ENCODE measurements at places on chromosomes 6 and 20.

GRCh38 chr6:35476004-35476403 is 7.8 kb downstream of the RPL10A start:
- DNase-seq: no peak

- DNase-seq: no peak
Measured at GRCh38 chr6:122407712-122408111, 8.3 kb downstream of the HSF2 start.

- no peak for DNase-seq
Measured at GRCh38 chr6:165662041-165662748, 846 bp downstream of the PDE10A start.

DNA sequence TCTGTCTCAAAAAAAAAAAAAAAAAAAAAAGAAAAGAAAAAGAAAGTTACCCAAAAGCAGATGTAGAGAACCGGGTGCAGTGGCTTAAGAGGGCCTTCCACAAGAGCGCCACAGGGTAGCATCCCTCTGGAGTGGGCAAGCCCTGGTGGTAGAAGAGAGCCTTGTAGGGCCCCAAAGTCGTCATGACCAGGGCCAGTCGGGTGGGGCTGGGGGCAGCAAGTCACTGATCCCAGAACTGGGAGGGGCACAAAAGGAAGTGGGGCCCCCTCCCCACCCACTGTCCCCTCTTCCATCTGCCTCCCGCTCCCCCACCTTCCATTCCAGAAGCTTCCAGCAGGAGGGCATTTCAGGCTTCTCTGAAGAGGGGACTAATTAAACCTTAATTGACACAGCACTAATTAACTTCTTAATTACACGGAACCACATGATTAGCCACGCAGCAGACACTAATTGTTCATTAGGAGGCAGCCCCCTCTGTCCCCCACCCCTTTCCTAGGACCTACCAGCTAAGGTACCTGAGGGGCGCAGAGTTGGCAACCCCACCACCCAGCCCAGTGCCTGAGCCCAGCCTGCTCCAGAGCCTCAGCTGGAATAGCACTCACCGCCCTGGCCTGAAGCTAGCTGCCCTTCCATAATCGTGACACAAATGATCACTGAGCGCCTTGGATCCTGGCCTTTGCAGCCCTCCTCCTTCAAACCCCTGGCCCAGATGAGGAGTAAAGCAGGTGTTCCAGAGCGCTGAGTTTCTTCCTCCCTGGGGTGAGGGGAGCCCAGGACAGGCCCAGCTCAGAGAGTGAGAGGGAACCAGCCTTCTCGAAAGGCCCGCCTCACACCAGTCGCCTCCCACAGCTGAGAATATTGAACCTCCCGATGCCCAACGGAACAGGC is 34.8 kb downstream of the MDFI start:
- DNase-seq: no peak

- DNase-seq: no peak
Measured at GRCh38 chr20:41098703-41099250, 38.6 kb upstream of the PLCG1 start.

DNA sequence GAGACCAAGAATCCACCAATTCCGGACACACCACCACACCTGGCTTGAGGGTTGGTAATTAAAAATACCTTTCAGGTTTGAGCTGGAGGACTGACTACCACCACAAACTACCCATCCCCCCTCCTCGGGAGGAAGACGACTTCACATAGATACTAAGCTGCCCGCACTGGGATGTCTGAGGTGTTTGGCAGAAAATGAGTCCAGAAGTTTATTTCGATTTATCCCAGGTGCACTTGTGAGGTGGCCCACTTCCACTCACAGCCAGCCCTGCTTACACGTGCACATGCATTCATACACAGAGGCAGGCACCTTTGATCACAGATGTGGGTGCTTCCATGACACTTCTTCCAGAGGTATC is 187.1 kb downstream of the ID4 start:
- no peak for DNase-seq

- DNase-seq: no peak
Measured at GRCh38 chr6:170152989-170153388, 137.9 kb downstream of the DLL1 start.

DNA sequence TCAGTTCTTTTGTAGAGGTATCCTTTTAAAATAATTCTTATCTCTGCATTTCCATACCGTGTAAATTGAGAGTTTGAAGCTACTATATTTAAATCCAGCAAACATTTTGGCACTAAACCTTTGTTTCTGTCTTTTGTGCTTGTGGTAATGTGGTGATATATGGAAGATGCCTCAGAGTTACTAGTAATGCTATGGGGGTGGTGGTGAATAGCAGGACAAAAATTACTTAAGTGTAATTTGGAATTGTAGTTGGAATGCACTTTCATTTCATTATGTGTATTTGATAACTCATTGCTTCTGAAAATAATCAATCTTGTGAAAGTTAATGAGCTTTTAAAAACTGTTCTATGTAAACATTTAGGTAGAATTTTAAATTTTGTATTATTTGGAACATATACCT is 404.5 kb downstream of the PHF3 start:
- DNase-seq: no peak

- DNase-seq: no peak
Measured at GRCh38 chr6:167998215-167998614, 744 bp downstream of the KIF25 start.

- no peak for DNase-seq
Measured at GRCh38 chr6:52022675-52023074, 64.7 kb downstream of the PKHD1 start.

GRCh38 chr6:13302751-13303667 is 25.3 kb downstream of the TBC1D7 start:
- DNase-seq: no peak

DNA sequence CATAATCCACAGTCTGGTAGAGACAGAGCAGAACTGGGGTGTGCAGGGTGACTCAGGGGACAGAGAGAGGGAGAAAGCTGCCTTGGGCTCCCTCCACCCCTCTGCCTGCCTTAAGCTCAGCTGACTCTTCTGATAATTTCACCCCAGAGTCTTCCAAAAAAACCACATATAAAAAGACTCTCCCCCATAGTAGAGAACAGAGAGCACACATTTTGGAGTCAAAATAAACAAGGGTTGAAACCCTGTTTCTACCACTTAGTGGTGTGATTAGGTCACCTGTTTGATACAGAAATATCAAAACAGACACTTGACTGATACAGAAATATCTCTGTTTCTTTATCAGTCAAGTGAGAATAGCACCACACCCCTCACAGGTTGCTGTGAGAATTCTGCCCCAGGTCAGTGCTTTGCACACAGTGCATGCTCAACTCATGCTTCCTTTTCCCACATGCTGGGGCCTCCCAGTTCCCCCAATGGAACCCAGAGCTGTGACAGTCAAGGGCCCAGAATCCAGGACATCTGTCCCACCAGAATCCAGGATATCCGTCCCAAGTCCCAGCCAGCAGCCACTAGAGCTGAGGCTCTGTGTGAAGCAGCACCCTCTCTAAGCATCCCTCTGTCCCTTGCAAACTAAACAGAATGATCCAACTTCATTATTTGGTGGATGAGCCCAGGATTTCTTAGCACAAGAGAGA is 1.2 kb downstream of the TREML2 start:
- no peak for DNase-seq

- DNase-seq: no peak
Measured at GRCh38 chr6:138492113-138492512, 7.2 kb downstream of the NHSL1 start.

DNA sequence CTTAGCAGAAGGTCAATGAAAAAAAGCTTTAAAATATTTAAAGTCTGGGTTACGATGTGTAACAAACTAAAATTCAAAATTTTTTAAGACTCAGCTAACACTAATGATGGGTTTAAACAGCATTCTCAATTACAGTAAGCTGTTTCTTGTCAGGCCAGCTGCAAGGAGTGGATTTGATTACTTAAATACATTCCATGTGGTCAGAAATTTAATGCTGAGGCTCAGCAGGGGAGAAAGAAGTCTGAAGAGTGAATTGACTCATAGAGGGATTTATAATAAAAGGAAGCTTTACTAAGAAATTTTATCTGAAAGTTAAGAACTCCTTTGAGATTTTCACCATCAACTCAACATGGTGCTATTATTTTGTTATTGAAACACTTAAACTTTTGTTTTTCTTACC is 398.6 kb downstream of the KHDRBS2 start:
- no peak for DNase-seq

DNA sequence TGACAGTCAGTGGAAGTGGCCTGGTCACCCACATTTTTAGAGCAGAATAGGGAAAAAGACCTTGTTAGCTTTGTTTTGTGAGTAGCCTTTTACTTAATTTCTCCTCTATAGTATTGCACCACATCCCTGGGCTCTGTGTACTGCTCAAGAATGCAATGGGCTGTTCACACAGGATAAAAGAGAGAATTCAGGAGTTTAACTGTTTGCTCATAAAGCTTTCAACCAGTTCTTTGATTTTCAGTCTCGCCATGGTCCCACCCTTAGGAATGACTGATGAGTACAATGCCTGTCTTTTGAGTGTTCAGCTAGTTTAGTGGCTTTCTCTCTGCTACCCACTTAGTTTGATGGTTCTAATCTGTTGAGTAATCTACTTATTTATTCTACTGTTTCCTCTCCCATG is 129.7 kb downstream of the PLG start:
- DNase-seq: no peak

GRCh38 chr6:111750753-111751673 is 122.2 kb downstream of the FYN start:
- DNase-seq: peak; percentile 55

GRCh38 chr6:21710216-21710615 is 116.7 kb downstream of the SOX4 start:
- DNase-seq: no peak

DNA sequence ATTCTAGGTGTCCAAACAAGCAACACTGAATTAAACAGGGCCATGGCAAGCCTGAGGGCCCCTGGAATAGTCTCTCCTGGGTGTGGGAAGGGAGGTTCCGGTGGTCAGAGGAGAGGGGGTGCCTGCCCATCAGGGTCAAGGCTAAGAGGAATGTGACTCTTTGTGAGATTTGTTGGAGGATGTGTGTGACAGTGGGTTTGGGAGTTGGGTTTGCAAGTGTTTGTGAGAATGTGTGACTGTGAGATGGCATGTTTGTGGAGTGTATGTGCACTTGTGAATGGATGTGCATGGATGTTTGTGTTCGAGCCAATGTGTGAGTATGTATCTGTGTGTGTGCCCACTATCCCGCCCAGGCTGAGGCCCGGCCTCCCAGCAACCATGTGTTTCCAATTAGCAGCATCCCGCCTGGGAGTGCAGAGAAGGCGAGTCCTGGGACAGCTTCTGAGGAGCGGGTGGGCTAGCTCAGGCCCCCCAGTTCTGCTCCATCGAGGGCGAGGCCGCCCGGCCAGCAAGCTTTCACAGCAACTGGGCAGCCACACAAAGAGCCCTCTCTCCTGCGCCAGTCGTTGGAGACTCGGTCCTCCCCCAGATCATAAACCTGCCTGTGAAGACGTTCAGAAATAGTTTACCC is 12.6 kb downstream of the FOXC1 start:
- no peak for DNase-seq

DNA sequence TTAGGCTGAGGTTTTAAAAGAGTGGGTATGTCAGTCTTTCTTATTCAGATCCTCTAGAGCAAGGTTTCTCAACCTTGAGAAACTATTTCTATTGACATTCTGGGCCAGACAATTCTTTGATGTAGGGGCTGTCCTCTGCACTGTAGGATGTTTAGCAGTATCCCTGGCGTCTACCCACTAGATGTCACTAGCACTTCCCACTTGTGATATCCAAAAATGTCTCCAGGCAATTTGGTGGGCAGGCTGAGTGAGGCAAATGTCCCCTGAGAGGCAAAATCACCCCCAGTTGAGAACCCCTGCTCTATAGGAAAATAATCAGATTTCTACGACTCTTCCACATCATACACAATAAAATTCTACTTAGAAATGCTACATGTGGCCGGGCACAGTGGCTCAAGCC is 7.7 kb upstream of the ZKSCAN8 start:
- no peak for DNase-seq

- DNase-seq: no peak
Measured at GRCh38 chr20:50259705-50260478, 69.3 kb downstream of the CEBPB start.

- no peak for DNase-seq
Measured at GRCh38 chr6:150349546-150349945, 19.3 kb upstream of the IYD start.

- no peak for DNase-seq
Measured at GRCh38 chr6:146040360-146040759, 11.5 kb downstream of the GRM1 start.

DNA sequence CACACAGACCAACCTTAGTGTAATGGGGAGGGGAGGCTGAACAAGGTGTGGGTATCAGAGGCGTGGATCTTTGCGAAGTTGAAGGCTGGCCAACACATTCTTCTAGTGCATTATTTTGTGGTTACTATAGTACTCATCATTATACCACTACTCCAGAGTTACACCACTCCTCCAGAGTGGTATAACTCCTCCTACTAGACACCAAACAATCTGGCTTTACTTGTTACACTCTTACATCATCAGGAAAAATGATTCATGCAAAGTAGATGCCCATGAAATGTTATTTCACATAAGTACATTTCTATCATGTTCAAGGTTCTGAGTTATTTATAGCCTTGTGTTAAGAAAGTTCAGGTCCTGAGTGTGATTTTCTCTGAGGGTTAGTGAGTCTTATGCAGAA is 443.1 kb upstream of the OPRM1 start:
- DNase-seq: no peak

GRCh38 chr6:35668744-35669450 is 19.8 kb downstream of the FKBP5 start:
- no peak for DNase-seq

DNA sequence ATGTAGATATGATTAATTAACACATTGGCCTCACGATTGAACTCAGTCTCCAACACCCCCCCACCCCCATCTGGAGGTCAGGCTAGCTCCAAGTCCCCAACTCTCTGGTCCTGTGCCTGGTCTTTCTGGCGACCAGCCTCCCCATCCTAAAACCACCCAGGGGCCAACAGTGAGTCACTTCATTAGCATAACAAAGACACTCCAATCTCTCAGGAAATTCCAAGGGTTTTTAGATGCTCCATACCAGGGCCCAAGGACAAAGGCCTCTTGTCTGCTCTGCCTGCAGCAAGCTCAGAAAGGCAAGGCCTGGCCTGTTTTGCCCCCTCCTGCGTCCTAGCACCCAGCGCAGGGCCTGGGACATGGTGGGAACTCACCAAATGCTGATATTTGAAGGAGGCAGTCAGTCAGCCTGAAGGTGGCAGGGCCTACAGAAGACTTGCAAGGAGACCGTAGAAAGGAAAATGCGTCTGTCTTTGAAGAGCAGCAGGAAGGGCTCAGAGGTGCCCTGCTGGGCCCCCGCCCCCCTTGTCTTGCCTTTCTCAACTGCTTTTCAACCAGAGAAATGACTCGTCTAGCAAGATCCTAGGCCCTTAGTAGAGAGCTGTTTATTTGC is 184.7 kb downstream of the CDH4 start:
- DNase-seq: no peak

- no peak for DNase-seq
Measured at GRCh38 chr6:15431762-15432483, 186.1 kb downstream of the JARID2 start.

- DNase-seq: no peak
Measured at GRCh38 chr6:18792866-18793265, 405.7 kb downstream of the RNF144B start.

- no peak for DNase-seq
Measured at GRCh38 chr6:71523548-71523947, 234.9 kb downstream of the OGFRL1 start.

All from CD4-positive, alpha-beta T cell (primary cell).